ENCODE measurements at places on chromosomes 11 and 22.
A peak's percentile ranks its signal among the peaks of the same experiment; 100 is the strongest.

DNA sequence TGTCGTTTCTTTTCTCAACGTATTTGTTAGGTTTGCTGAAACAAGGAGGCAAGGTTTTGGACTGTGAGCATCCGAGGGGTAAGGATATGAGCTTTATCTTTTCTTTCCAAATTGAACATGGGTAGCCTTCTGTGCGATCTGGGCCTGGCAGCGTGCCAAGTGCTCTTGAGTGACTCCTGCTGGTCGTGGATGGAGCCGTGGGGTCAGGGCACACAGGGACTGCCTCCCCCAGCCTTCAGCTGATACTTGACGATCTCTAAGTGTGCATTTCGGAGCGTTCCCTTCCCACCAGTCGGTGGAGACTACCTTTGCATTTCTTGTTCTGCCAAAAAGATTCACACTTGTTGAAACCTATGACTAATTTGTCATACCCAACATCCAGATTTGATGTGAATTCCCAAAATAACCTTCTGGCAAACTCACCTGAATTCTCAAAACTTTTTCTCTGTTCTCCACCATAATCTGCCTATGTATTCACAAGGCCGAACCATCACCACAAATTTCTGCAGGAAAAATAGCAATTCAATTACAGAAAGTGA, 40.1 kb upstream of the CLMP start:
- ATAC-seq: no peak

- ATAC-seq: peak; percentile 7
Measured at GRCh38 chr11:10601837-10602236, 33.4 kb upstream of the LYVE1 start.

DNA sequence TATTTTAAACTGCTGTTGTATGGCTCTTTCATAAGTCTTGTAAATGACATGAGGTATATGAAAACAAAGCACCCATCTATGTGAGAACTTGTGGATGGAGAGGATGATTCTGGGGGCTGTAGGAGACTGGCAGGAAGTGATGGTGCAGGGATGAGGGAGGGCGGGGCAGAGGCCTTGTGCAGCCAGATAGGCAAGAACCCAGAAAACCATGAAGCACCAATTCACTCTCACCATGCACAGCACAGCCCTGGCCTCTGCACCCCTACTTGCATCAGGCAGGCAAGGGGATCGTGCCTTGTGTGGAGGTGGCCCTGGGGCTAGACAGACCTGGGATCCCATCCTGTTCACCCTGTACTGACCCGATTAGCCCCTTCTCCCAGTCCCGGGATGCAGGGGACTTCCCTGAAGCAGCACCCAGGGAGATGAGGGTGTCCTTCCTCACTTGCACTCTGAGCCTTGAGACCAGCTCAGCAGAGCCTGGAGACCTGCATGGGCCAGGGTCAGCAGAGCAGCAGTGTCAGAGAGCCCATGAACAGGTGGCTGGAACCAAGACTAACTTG, 85.5 kb downstream of the MORC2 start:
- no peak for ATAC-seq

DNA sequence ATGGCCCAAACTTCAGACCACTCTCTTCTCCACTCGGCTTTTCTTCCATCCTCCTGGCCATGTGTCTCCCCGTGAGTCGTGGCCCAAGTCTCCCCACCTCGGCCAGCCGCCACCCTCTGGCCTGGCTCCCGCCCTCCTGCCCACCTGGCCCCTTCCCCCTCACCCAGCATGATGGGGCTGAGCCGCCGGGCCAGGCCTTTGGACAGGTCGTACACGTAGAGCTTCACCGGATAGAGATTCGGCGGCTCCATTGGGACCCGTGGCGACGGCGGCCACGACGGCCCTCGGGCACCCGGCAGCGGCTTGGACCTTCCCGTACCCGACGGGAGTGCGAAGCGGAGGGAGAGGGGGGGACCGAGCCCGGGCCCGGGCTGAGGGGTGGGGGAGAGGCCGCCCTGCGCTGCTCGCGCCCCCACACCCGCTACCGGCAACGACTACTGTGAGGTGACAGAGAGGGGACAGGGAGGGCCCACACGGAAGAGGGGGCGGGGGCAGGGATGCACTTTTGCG, at the start of gene DESI1:
TSS of gene DESI1 (minus strand) at position 455 of the 510 bp plus-strand sequence. CDS start at position 251, 204 bp downstream.
- peak; percentile 21 for ATAC-seq

- ATAC-seq: no peak
Measured at GRCh38 chr11:95655536-95655935, 134.0 kb downstream of the FAM76B start.

GRCh38 chr11:58927393-58928106, 11.7 kb upstream of the GLYATL1 start:
- no peak for ATAC-seq

DNA sequence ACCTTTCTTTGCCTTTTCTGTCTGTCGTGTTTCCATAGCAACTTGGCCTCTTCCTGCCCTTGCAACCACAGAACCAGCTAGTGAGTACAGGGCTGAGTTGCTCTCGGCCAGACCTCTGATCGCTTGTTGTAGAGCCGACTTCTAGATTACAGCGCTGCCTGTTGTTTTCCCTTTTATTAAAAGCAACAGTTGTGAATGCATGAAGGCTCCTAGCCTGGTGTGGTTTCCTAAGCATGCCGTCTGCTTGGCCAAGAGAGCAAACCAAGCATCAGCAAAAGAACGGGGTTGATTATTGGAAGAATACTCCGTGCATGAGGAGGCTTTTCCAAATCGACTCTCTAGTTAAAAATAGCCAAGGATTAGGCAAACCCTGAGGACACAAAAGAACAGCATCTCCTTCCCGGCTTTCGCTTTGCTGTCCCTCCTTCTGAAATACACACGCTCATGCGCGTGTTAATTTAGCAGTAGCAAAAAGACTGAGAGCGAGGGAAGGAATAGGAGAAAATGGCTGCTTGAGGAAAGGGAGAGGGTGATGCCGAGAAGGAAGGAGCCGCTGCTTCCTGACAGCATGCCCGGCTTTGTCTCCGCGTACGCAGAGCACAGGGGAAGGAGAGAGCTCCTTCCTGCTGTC, 71.5 kb upstream of the TTC12 start:
- peak; percentile 63 for ATAC-seq

GRCh38 chr11:112822478-112823274, 138.5 kb upstream of the NCAM1 start:
- no peak for ATAC-seq

- no peak for ATAC-seq
Measured at GRCh38 chr22:25845985-25846745, 104.2 kb downstream of the MYO18B start.

DNA sequence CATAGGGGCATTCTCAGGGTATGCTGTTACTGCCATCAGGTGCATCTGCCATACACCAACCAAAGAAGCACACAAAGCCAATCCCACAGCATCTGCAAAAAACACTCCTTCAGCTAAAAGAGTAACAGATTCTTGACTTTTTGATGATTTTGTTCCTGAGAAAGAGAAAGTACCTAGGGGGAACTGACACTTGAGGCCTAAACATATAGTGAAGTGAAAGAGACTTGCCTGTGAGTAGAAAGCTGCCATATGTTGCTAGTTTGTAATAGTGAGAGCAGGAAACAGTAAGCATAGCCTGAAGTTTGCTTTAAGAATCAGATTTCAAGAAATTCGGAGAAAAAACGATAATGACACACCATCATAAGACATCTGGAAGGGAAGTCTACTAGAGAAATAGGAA, 97.9 kb upstream of the CTSC start:
- ATAC-seq: no peak

GRCh38 chr11:13110145-13110544, 101.0 kb downstream of the RASSF10 start:
- no peak for ATAC-seq

GRCh38 chr22:47192651-47193437, 430.4 kb downstream of the TBC1D22A start:
- no peak for ATAC-seq

DNA sequence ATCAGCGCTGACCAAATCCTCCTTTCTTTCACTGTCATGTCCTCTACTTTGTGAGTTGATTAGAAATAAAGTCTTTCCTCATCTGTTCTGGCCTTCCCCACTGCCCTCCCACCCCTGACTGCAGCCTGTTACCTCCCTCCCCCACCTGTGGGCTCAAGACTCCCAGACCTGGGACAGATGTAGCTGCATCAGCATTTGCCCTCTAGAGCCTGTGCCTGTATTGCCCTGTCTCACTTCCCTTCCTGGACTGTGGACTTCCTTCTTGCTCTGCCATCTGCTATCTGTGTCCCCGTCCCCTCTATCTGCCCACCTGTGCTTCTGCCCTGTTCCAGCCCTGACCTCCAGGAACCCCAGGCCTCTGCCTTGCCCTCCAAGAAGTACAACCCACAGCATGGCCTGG, 122.5 kb downstream of the GALNT18 start:
- ATAC-seq: no peak

GRCh38 chr11:91536366-91536765, 688.3 kb upstream of the FAT3 start:
- no peak for ATAC-seq

GRCh38 chr11:60064111-60064510, 7.6 kb downstream of the MS4A3 start:
- ATAC-seq: no peak

DNA sequence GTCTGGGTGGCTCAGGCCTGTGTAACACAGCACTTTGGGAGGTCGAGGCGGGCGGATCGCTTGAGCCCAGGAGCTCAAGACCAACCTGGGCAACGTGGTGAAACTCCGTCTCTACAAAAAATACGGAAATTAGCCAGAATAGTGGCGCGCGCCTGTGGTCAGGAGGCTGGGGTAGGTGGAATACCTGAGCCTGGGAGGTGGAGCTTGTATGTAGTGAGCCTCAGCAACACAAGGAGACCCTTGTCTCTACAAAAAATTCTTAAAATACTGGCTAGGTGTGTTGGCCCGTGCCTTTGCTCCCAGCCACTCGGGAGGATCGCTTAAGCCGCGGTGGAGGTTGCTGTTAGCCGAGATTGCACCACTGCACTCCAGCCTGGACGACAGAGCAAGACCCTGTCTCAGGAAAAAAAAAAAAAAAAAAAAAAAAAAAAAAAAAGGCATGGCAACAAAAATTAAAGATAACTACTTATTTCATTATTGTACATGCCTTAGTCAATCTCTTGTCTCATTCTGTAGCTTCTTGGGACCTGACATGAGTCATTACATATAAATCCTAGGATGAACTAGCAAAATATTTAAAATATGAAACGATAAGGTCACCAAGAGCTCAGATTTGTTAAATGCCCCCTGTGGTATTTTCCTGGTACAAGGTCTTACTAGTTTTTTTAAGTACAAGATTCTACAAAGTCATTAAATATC, 1.1 kb downstream of the TAF1D start:
- ATAC-seq: no peak

DNA sequence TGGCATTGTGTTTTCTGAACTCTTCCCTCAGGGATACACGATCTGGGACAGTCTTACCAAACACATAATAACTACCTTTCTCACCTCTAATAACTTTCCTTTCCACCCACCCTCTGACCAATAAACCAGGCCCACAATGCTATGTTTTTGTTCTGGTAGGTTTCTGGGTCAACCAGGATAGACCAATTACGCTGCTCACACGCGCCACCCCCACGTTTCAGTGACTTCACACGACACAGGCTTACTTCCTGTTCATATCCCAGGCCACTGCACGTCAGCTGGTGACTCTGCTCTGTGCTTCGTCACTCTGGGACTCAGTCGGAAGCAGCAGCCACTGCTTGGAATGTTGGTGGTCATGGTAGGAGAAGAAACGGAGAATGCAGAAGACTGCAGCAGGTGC, 2.5 kb downstream of the KRTAP5-4 start:
- no peak for ATAC-seq

DNA sequence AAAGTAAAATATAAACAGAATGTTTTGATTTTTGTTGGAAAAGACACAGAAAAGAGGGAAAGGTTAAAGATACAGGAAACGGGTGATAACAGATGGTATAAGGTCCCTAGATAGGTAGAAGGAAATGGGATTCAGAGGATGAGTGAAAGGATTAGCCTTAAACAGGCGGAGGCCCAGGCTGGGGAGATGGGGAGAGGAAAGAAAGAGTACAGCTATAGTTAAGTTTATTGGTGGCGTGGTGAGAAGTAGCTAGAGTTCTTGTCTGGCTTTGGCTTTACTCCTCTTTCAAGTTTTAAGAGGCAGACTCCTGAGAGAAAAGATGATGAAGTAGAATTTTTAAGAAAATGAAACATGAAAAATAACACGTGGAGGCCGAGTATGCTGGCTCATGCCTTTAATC, 13.7 kb downstream of the ZBTB44 start:
- ATAC-seq: no peak

DNA sequence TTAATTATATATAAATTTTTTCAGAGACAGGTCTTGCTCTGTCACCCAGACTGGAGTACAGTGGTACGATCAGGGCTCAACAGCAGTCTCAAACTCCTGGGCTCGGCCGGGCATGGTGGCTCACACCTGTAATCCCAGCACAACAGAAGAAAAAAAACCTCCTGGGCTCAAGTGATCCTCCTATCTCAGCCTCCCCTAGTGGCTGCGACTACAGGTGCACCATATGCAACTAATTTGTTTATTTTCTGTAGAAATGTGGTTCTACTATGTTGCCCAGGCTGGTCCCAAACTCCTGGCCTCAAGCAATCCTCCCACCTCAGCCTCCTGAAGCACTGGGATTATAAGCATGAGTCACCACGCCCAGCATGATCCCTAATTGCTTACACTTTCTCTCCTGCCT, 56.1 kb upstream of the SLC35C1 start:
- ATAC-seq: no peak

DNA sequence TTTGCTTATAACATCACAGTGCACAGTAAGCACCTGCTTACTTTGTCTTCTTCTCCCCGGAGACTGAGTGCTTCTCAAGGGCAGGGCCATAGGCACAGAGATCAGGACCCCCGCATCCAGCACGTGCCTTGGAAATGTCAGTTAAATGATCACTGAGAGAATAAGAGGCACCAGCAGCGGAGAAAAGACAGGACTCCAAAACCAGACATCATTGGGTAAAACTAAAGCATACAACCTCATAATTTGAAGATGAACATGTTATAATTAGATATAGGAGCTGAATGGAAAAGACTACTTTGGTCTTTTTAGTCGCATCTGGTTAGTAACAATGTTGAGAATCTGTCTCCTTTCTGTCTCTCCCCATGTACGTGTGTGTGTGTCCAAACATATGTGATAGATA, 1279.9 kb downstream of the LRRC4C start:
- no peak for ATAC-seq

GRCh38 chr11:65865550-65866172, 5.4 kb downstream of the MUS81 start:
- no peak for ATAC-seq

DNA sequence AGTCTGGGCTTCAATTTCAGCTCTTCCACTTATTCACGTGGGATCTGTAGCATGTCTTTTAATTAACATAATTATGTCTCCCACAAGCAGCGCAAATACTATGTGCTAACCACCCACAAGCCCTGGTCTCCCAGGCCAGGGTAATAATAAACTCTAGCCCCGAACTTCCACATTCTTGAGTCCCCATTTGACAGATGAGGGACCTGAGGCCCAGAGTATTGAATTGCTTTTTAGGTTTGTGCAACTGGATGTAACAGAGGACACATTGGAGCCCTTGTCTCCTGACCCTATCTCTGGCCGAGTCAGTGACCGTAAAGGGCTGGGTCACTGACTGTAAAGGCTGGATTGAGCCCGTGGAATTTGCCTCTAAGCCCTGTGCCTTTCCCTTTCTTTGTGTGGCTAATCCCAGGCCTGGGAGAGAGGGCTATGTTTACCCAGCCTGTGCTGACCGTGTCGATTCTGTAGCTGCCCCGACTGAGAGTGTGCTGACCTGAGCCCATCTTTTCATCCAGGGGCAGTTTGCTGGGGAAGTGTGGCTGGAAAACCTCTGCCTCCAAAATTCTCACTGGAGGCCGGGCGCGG, 3.9 kb downstream of the CRYBB2 start:
- ATAC-seq: no peak

GRCh38 chr22:35567351-35568141, 26.9 kb downstream of the RASD2 start:
- no peak for ATAC-seq

- ATAC-seq: peak; percentile 60
Measured at GRCh38 chr11:46918083-46918787, at the start of gene LRP4. TSS of gene LRP4 (minus strand) at chr11:46918550. CDS start at chr11:46918379, 171 bp downstream.

- ATAC-seq: no peak
Measured at GRCh38 chr11:35040221-35040942, 98.6 kb upstream of the CD44 start.

Data from gastroesophageal sphincter (tissue), 4 donors.